Activated CD8-positive, alpha-beta memory T cell treated with anti-CD3 and anti-CD28 coated beads, Interleukin-2, amount 50 U/mL, for 48 hours (primary cell): ENCODE measurements at places on chromosomes 2 and 18.

GRCh38 chr2:20580690-20581437 lies 70.0 kb downstream of the HS1BP3 start:
- no peak for DNase-seq

GRCh38 chr18:50315100-50315871 lies 27.8 kb upstream of the CXXC1 start:
- DNase-seq: no peak

- DNase-seq: no peak
These were observed 17.7 kb upstream of the GALNT3 start for GRCh38 chr2:165811592-165812370.

GRCh38 chr18:75502286-75502685 lies 74.8 kb upstream of the SMIM21 start:
- no peak for DNase-seq

DNA sequence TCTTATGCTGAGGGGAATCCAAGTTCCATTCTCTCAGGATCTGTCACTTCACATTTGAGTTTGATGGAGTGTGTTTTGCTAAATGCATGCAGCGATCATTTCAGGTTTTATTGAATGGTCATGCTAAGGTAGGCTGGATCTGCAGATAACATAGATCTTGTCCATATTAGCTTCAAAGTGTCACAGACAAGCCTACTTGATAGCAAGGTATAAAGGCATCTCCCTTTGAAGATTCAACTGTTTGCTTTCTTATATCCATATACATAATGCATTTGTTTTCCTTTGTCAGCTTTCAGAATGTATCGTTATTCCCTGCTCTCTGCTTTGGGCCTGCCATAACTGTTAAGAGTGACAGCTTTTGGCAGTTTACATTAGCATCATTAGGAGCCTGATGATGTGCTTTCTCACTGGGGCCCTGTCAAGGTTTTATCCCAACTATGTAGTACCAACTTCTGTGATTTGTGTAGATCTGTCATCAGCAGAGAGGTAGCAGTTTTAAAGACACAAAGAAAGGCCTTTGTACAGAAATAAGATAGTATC lies 604.3 kb upstream of the CDH7 start:
- DNase-seq: no peak

- no peak for DNase-seq
These were observed 52.9 kb downstream of the CCDC141 start for GRCh38 chr2:178997067-178997466.

DNA sequence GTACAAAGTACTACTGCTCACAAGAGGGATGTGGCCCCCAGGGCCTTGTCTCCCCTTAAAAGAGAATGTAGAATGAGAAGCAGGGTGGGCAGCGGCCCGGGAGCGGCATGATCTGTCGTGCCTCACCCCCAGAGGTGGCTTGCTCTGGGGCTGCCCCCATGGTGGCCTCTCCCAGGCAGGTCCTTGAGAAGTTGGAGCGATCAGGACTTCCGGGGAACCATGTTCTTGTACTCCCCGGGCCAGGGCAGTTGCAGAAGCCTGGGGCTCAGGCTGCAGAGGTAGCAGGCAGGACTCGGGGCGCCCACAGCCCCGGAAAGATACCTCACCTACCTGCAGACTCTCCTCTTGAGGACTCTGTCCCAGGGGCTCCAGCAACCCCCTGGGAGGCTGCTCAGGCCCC lies 62.6 kb downstream of the CYP26B1 start:
- DNase-seq: no peak

GRCh38 chr2:168315331-168316072 lies 68.1 kb upstream of the STK39 start:
- no peak for DNase-seq

- peak; percentile 20 for DNase-seq
These were observed 44.3 kb upstream of the KLF11 start for GRCh38 chr2:9998916-9999654.

DNA sequence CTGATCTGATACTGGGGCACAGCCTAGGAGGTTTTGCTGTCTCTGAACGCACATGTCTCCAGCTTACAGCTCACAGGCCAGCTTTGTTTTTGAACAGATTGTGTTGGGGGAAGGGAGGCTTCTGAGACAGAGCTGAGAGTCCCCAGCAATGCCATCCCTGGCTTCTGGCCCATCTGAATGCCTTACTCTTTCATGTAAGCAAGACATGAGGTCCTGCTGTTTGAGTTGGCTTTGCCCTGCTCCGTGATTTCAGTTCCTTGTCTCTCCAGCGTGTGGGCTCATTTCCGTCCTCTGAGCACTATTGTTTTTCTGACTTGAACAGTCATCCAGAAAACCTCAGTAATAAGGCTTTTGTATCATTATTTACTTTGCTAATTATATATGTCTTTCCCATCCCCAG lies 194.9 kb upstream of the TNP1 start:
- DNase-seq: no peak

DNA sequence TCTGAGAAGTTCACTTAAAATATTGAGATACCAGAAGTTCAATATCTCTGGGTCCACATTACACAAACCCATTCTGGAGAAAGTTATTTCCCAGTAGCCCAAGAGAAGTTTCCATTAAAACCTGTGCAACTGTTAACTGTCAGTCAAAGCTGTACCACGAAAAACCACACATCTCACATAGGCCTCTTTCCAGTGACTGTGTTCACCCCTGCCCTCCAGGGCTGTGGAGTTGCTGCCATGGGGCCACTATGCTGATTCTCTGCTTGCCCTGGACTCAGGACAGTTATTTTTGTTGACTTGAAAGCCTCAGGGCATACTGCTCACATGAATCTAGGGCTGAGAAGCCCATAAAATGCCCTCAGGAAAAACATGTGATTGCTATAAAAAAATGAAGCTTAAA lies 153.8 kb downstream of the PIEZO2 start:
- no peak for DNase-seq

DNA sequence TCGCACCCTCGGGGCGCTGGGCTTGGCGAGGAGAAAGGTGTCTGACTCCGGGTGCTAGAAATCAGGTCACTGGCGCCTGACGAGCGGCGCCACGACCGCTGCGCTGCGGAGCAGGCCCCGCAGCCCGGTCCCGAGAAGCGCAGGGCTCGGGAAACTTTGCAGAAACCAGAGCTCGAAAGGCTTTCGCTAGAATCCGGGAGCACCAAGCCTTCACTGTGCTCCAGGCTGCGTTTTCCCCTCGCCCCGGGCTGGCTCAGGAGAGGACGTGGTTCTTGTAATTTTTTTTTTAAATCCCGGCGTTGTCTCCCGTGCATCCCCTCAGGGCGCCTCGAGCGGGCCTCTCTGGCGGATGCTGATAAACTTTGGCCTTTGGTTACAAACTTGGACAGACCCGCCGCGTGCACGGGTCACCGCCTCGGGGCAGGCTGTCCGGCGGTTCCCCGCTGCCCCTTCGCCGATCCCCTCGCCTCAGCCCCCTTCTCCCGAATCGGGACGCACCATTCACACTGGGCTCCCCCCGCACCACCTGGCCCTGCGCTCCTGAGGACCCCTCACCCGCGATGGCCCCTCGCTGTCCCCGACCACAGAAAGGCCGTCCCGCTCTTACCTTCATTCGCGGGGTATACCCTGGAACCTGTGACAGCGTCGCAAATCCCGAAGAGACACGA lies 419 bp downstream of the EPHA4 start:
- peak; percentile 62 for DNase-seq

- DNase-seq: no peak
These were observed 237.3 kb downstream of the OSR1 start for GRCh38 chr2:19120941-19121750.

DNA sequence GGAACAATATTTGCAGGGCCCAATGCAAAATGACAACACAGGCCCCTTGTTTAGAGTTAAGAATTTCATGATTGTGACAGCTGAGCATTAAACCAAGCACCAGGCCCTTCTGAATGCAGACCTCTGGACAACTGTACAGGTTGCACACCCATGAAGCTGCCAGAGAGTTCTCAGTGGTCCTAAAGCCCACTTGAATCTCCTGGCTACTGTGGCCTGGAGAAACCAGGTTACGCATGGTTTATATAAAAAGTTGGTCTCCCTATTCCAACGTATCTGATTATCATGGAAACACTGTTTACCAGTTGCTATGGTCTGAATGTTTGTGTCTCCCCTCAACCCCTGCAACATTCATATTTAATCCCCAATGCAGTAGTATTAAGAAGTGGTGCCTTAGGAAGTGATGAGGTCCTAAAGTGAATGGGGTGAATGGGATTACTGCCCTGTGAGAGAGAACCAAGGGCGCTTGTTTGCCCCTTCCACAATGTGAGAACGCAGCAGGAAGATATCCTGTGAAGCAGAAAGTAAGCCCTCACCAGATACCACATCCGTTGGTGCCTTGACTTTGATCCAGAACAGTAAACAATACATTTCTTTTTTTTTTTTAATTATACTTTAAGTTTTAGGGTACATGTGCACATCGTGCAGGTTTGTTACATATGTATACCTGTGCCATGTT lies 48.0 kb upstream of the ANXA4 start:
- no peak for DNase-seq

DNA sequence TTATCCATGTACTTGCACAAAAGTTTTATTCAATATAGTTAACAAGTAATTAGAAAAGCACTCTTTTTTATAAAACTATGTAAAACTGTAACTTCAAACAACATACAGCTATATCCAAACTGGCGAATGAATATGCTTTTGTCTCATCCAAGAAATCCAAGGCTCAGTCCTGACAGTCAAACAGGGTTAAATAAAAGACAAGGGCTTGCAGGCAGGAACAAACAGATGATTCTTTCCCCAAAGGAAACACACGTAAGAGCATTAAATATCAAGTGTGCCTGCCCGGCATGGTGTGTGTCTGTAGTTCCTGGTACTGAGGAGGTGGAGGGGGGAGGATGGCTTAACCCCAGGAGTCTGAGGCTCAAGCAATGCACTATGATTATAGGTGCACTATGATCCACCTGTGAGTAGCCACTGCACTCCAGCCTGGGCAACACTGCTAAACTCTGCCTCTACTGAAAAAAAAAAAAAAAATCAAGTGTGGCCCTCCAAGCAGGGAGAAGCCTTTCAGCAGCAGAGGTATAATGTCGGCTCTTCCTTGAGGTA lies 171.3 kb downstream of the DLGAP1 start:
- DNase-seq: no peak

- no peak for DNase-seq
These were observed 56.1 kb upstream of the SLC35G4 start for GRCh38 chr18:11553098-11553940.

GRCh38 chr2:14843507-14844204 lies 211.1 kb downstream of the LRATD1 start:
- DNase-seq: no peak

DNA sequence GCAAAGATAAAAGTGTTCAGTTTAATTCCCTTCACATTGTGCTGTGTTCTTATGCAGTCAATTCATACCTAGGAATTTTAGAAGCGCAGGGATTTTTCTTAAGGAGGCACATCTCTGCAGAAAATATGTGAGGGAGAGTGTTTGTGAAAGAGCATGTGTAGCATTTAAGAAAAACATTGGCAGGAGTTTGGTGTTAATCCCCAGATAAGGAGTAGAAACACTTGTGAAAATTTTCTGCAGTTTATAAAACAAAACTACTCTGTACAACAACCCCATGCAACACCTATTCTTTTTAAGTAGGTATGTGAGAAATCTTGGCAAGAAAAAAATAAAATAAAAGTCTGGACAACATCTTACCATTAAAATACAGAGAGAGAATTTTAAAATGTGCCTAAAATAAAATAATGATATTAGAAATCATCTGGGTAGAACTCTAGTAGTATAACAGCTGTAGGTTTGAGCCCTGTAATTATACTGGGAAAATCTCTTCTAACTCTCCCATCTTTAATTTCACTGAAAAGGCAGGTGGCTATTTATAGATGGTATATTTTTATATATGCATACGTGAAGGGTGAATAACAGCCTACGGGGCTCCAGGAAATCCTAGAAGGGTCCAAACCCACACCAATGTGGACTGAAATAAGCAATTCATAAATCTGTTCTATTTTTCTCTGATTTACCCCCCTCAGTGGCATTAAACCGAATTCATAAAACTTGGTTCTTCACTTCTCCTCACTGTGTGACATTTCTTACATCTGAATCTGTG lies 6.6 kb downstream of the FZD7 start:
- DNase-seq: no peak

DNA sequence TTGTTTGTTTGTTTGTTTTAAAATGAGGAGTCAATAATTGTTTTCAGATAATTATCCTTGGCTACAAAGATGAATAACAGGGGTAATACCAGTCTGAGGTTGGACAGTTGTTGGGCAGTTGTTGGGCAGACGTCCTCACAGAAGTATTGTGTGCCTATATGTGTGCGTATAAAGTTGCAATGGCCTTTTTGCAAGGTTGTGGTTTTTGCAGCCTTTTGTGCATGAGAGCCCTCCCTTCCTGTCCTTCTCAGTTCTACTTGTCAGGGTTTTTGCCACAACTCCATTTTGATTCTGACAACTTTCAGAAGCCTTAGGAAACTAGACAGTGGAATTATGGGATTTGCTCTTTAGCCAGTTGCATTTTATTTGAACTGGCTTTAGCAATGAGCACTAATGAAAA lies 6.0 kb upstream of the STK39 start:
- DNase-seq: no peak

DNA sequence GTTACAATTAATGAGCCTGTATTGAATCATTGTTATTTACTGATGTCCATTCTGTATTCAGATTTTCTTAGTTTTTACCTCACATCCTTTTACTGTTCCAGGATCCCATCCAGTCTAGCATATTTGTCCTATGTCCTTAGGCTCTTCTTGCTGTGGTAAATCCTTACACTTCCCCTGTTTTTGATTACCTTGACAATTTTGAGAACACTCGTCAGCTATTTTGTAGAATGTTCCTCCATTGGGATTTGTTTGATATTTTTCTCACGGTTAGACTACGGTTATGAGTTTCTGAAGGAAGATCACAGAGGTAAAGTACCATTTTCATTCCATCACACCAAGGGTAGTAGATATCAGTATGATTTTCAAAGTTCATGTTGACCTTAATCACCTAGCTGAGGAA lies 202.3 kb downstream of the AKAIN1 start:
- DNase-seq: no peak

GRCh38 chr2:80335411-80335810 lies 30.9 kb upstream of the LRRTM1 start:
- DNase-seq: no peak

DNA sequence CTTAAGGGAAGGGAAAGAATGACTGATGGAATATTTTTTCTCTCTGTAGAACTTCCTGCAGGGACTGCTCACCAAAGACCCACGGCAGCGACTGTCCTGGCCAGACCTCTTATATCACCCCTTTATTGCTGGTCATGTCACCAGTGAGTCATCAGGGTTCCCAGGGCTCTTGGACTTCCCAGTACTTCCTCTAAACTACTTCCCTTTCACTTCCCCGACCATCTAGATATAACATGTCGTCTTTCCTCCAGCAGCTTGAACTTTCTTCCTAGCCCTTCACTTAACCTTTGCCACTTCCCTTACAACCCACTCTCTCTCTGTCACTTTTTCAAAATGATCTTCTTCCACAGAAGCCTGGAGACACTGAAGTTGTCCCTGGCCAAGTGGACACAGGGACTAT lies 7.2 kb downstream of the STK36 start:
- no peak for DNase-seq

GRCh38 chr2:239353692-239354091 lies 47.1 kb downstream of the HDAC4 start:
- no peak for DNase-seq

DNA sequence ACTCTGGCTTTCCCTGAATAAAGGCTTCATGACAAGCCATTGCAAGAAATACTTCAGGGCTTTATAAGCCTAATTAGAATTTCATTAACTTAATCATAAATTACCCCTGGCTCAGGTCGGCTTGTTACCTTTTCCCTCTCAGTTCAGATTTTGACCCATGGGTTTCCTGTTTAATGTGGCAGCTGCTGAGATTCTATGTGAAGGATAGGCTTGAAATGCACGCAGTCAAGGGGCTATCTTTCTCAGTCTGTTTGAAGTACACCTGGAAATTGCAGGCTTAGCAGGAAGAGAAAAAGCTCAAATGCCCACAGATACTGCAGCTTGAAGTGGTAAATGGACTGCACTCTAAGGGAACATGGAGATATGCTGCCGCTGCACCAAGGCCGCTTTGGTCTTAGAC lies 49.4 kb downstream of the CAVIN2 start:
- no peak for DNase-seq
